ENCODE measurements at places on chromosomes 7 and 10.

- no peak for DNase-seq
Measured at GRCh38 chr7:155164316-155164715, 94.2 kb downstream of the HTR5A start.

DNA sequence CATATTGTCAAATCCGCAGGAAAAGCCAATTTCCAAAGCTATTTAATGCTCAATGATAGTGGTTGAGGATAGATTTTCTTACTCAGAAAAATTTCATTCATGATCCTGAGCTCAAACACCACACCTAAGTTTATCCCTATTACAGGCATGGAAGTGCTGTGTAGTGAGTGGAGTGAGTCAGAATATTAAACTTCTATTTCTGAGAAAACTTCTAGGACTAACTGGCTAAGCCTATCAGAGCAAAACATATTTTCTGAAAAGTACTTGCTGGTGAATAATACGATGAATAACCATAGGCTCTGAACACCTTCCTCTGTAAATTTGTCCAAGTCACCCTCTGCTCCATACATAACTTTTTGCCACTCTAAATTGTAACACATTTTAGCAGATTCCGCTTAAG lies 221.5 kb downstream of the SUGCT start:
- no peak for DNase-seq

- DNase-seq: no peak
Measured at GRCh38 chr7:7018290-7018689, 164.1 kb upstream of the C1GALT1 start.

DNA sequence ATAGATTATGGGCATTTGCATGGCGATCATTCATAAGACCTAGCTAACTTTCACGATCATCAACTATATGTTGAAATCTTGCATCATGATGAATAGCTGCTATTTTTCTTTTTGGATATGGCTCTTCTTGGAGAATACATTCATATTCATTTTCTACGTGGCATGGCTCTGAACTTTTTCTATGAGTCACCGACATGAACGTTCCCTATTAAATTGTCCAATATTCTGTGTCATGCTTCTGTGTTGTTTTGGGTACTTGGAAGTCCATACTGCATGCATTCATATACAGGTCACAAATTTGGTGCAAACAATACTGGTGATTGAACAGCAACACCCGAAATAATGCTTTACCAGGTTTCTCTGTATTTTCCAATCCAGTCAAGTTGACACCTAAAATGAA lies 37.9 kb upstream of the ANKRD1 start:
- no peak for DNase-seq

- DNase-seq: no peak
Measured at GRCh38 chr10:94617389-94617944, 66.1 kb upstream of the CYP2C18 start.

DNA sequence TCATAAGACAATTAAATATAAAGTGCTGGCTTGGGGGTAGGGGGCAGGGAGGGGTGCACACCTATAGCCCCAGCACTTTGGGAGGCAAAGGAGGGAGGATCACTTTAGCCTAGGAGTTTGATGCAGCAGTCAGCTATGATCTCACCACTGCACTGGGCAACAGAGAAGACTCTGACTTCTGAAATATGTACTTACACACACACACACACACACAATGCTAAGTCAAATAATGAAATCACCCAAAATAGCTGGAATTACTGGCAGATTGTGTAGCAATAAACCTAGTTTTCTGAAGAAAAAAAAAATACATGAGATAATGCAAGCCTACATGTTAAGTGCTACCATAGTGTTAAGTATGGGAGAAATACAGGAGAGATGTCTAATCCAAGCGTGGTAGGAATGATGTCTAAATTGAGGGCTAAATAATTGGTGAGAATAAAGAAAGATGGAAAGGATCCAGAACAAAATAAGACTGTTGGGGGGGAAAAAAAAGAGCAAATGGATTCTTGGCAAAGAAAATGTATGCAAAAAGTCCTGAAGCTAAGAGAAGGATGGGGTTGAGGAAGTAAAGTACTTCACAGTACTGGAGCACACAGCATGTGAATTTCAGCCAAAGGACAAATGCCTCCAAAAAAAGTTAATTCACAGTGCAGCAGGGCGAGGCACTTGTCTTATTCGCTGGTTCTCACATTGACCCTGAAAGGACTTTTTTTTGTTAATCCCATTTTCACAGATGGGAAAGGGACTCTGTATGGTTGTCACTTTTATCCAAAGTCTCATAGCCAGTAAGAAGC lies 73.9 kb downstream of the IGF2BP3 start:
- no peak for DNase-seq

- DNase-seq: no peak
Measured at GRCh38 chr7:133846203-133846945, 280.8 kb upstream of the LRGUK start.

GRCh38 chr7:114784177-114784576 lies 137.7 kb upstream of the MDFIC start:
- no peak for DNase-seq

DNA sequence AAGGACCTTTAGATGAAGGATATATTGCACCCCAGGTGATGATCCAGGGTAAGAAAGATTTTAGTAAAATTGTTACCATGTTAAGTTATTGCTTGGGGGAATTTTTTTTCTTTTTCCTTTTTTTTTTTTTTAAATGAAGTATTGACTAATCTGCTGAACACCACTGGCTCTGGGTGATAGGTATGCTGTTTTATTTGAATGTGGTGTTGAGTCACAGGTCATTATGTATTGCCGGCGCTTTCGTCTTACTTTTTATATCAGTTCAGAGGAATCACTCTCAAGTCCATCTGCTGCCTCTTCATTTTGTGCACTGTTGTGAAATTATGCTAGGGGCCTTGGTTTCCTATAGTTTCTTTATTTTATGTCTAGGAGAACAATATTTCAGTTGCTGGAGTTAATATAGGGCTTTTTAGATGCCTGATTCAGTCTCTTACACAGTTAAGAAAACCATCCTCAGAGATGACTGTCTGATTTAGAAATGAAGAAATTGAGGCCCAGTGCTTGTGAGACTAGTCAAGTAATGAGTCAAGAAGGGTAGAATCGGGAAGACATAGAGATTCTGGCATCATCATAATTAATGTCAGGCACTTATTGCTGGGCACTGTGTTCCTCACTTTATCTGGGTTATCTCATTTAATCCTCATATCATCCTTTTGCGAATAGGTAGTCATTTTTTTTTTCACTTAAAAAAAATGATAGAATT lies 38.7 kb downstream of the NRF1 start:
- no peak for DNase-seq

DNA sequence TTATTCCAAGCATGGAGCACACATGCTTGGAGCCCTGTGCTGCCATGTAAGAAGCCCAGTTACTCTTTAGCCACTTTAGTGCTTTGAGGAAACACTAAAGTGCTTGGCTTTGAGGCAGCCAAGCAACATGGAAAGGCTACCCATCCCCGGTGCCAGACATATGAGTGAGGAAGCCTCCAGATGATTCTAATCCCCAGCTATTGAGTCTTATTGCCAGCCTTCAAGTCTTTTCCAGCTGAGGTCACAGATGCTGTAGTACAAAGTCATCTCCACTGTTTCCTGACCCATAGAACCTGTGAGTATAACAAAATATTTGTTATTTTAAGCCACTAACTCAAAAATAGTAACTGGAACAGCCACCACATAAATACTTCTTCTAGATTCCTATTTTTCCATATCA lies 91.4 kb upstream of the CYP26C1 start:
- DNase-seq: no peak

DNA sequence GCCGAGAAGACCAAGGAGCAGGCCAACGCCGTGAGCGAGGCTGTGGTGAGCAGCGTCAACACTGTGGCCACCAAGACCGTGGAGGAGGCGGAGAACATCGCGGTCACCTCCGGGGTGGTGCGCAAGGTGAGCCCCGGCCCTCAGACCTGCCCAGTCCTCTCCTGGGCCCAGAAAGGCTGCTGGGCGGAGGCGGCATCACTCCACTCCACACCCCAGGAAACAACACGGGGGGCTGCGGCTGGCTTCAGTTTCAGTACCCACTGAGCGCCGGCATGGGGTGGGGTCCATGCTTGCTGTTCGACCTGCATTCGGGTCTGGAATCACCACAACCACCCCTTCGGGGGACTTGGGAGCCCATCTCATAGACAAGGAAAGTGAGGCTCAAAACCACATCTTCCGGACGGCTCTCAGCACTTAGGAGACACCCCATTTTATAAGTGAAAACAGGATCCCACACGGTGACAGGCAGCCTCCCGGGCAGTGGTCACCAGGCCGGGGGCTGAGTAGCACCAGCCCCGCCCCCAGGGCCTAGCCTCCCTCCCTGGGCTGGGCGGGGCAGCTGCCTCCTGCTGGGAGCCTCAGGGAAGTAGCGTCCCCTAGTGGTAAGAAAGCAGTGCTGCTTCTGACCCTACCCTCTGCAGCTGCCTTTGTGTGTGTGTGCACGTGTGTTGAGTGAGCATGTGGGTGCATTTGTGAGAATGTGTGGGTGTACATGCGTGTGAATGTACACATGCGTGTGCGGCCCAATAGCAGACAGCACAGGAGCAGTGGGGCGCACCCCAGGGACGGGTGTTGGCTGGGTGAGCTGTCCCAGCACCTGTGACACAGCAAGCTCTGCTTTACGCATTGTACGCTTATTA lies 1.8 kb downstream of the SNCG start:
- DNase-seq: peak; percentile 61

DNA sequence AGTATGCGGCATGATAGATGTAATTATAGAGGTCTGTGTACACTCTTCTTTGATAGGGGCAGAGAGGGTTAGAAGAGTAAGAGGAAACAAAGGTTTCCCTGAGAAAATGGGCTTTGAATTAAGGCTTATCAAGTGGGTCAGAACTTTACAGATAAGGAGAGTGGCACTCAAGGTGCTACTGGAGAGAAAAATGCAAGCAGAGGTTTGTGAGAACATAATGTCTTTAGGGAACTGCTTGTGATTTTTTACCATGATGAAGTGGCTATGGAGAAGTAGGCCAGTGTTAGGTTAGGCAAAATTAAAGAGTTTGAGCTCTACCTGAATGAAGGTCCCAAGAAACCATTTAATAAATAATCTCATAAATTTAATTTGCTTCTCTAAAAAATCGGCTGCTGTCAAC lies 14.3 kb downstream of the STARD3NL start:
- no peak for DNase-seq

DNA sequence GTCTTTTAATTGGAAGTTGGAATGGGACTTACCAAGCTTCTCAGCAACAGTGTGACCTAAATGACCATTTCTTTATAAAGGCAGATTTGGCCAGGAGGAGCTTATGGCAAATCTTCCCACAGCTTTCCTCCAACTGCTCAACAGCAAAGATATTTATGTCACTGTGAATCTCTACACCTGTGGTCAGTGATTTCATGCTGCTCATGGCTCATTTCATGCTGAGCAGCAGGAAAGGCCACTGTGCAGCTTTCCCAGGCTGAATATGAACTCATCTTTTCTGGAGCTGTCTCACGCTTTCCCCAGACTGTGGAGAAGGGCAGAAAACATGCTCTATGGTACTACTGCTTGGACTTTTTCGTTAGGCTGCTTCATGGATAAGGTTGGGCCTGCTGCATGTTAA lies 29.8 kb downstream of the CALCR start:
- DNase-seq: no peak

DNA sequence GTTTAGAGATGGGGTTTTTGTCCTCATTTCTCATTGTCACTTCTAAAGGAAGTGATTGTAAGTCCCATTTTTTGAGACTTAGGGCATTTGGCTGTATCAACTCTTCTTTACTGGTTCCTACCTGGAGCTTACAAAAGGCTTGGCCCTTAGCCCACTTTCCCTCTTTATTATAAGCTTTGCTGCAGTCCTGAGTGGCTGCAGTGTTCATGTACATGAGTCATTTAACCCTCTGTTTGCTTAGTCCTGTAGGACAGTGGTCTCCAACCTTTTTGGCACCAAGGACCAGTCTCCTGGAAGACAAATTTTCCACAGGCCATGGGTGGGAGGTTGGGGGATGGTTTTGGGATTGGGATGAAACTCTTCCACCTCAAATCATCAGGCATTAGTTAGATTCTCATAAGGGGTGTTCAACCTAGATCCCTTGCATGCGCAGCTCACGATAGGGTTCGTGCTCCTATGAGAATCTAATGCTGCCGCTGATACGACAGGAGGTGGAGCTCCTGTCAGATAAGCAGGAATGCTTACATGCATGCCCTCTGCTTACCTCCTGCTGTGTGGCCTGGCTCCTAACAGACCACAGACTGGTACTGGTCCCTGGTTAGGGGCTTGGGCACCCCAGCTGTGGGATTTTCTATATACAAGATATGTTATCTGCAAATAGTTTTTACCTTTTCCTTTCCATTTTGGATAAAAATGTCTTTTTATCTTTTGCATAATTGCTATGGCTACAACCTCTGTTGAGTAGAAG lies 99.7 kb downstream of the CCSER2 start:
- DNase-seq: no peak

- DNase-seq: peak; percentile 25
Measured at GRCh38 chr7:133070562-133070961, 11.3 kb downstream of the CHCHD3 start.

DNA sequence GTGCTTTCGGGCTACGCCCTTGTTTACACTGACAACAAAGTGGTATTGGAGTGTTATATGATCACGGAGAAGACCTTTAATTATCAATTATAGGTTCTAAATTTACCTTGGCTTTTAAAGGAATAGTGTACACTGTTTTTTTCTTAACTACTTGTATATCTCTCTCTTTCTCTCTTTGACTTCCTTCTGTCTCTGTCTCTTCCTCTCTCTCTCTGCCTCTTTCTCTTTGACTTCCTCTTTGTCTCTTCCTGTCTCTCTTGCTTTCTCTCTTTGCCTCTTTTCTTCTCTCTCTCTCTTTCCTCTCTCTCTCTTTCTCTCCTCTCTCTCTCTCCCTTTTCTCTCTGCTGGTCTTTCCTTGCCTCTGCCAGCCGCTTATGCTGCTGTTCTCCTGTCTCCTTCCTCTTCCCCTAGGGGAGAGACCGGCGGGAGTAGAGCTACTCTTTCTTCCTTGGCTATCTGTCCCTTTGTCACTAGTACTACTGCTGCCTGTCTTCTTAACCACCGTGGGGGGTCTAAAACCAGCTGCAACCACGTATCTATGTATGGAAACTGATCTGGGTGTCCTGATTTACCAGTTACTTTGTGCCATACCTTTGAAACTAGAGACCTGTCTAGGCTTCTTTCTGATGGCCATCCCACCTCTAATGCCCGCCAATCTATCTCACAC lies 36.9 kb upstream of the GSDME start:
- DNase-seq: no peak

DNA sequence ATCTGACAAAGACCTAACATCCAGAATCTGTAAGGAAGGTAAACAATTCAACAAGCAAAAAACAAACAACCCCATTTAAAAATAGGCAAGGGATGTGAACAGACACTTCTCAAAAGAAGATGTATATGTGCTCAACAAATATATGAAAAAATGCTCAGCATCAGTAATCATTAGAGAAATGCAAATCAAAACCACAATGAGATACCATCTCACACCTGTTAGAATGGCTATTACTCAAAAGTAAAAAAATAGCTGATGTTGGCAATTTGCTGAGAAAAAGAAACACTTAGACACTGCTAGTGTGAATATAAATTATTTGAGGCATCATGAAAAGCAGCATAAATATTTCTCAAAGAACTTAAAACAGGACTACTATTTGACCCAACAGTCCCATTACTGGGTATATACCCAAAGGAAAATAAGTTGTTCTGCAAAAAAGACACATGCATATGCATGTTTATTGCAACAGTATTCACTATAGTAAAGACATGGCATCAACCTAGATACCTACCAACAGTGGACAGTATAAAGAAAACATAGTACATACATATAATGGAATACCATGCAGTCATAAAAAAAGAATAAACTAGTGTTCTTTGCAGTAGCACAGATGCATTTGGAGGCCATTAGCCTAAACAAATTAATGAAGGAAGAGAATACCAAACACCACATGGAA lies 980.1 kb downstream of the KCNMA1 start:
- DNase-seq: no peak

- no peak for DNase-seq
Measured at GRCh38 chr10:11020548-11020942, 2.9 kb downstream of the CELF2 start.

GRCh38 chr10:86715156-86715795 lies 41.1 kb upstream of the BMPR1A start:
- no peak for DNase-seq

All from bronchial epithelial cell (primary cell).